Colonic mucosa (tissue), 4 donors: ENCODE measurements at places on chromosomes 2 and 18. TPM values are rescaled to one million over a fixed set of nuclear protein-coding genes. Genes with fewer than 3 reads are reported as not detected.
A peak's percentile ranks its signal among the peaks of the same experiment; 100 is the strongest.

DNA sequence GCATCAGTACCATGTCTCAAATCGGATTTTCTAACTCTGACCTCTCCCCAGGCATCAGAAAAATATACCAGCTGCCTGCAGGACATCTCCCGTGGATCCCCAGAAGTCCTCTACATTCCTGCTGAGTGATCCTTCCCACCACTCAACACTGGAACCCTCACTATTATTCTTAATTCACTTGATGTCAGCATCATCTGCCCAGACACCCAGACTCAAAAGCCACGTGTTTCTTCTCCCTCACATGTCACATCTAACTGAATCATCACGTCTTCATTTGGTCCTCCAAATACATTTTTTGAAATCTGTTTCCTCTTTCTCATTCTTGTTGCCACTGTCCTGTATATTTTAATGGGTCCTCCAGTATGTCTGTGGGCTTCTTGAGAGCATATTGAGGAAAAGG, 218.6 kb downstream of the HRH4 start:
- DNase-seq = no peak

DNA sequence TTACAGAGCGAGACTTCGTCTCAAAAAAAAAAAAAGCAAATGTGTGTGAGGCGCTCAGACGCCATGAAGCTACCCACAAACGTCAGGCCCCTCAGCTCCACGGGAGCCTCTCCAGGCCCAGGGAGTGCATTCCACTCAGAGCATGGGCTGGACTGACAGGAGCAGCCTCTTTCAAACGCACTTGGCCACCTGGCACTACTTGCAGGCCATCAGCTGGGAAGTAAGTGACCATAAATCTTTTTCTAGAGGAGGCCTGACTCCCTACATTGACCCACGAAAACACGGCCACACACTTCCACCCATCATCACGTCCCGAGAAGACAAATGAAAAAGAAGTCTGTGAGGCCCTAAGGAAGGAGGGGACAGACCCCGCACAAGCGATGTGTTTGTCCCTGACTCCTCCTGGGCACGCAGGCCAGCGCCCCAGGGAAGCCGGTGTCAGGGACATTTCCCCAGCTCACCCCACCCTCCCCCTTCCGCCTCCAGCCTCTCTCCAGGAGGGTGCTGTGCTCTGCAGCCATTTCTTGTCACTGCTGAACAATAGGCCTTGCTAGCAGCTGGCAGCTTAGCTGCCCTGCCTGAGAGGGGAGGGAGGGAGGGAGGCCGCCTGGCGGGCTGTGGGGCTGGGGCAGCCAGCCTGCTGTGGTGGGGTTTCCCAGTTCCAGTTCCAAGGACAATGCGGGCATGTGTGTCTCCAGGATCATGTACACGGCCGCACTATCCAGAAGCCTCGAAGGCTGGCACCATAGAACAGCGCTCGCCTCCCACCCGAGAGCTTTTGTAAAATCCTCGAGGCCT, 26.6 kb downstream of the SERTAD2 start:
- DNase-seq = no peak

DNA sequence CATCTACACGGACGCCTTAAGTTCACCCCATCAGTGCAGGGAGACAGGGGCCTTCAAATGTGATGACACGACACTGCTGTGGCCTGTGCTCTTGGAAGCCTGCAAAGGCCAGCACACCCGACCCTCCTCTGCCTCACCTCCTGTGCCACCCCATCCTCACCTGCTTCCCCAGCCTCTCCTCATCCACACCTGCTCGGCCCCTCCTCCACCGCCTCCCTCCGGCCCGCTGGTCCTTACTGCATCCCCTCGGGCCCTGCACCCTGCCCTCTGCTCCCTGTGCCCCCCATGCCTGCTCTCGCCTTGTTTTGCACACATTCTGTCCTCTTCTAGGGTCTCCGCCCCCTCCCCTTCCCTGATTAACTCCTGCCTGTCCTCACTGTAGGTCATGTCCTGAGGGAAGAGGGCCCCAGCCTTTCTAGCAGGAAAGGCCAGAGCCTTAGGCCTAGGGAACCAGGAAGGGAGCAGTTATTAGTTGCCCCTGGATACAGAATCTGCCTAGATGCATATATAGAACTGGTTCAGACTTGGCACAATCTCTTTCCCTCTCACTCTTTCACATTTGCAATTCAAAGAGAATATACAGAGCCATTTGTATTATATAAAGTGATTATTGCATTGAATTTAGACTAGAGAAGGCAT, 39.4 kb downstream of the TRAPPC12 start:
- no peak for DNase-seq

GRCh38 chr18:45860492-45860891, 35.0 kb downstream of the SIGLEC15 start:
- no peak for DNase-seq

GRCh38 chr2:46306988-46307655, 9.9 kb downstream of the EPAS1 start:
- DNase-seq = peak; percentile 58

DNA sequence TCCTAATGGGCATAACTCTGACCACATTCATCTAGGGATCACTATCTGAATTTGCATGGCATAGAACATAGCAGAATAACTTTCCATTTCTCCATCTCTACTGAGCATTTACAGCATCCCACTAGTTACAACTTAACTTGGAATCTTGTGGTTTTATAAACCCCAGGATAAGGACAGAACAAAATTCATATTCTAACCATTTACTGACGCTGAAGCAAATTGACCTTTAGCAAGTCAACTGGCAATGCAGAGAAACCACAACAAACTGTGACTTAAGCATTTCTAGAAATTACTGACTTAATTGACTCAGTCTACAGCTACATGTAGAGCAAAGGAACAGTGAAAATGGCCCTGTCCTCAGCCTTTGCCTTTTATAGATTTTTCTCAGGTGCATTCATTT, 61.2 kb downstream of the DCC start:
- DNase-seq = no peak

DNA sequence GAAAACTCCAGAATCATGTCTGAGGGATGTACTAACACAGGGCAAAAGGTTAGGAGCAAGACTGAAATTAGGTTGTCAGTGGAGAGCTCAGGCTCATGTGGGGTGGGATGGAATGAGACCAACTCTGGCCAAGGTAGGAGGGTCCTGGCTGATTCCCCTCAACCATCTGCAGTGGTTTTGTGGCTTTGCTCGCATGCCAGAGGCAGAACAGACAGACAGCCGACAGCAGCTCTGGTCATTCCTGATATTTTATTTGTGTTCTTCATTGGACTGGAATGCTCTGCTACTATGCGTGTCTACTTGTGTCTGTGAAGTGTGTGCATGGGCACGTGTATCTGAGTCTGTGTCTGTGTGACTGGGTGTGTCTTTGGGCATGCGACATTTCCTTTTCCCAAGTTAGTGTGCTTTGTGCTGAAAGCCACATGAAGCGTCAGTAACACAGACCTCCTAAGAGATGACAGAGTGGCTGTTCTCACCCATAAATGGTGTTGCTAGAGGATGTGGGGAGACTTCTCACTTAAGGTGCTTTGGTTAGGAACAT, 239.5 kb downstream of the CNTNAP5 start:
- DNase-seq = no peak

DNA sequence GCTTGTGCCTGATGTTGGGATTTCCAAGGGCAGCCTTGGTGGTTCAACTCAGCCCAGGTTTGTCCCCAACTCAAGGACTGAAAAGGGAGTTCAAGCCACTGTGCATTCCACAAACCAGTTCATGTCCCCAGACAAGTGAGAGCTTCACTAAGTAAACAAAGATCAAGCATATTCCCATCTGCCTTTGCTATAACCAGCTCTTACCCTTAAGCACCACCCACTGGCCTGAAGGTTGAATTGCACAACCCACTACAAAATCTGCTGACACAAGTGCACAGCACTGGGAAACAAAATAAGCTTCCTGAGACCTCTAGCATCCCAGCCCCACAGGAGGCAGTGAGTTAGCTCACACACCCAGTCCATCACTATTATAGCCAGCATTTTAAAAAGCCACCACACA, 516.7 kb downstream of the NR4A2 start:
- peak; percentile 22 for DNase-seq

- DNase-seq = no peak
Measured at GRCh38 chr18:75290737-75291358, 80.3 kb downstream of the TSHZ1 start.

DNA sequence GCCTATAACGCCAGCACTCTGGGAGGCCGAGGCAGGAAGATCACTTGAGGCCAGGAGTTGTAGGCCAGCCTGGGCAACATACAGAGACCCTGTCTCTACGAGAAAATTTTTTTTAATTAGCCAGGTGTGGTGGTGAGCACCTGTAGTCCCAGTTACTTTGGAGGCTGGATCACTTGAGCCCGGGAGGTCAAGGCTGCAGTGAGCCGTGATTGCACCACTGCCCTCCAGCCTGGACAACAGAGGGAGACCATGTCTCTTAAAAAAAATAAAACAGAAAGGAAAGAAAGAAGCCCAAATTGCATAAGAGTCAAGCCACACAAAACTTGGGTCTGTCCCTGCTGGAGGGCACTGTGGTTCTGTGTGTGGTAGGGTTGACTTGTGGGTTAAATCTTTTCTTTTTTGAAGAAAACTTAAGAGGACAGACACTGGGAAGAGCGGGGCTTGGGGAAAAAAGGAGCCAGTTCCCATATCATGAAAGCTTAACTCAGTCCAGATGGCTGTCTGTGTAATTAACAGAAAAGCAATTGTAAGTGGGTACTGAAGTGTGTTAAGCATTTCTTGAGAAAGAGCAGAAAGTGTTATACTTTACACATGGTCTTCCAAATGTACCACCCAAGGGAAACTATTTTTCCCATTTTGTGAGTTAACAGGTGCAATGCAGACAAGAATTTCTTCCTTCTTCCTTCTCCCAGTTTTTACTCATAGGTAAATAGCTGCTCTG, 115.1 kb downstream of the ALPK2 start:
- DNase-seq = no peak

DNA sequence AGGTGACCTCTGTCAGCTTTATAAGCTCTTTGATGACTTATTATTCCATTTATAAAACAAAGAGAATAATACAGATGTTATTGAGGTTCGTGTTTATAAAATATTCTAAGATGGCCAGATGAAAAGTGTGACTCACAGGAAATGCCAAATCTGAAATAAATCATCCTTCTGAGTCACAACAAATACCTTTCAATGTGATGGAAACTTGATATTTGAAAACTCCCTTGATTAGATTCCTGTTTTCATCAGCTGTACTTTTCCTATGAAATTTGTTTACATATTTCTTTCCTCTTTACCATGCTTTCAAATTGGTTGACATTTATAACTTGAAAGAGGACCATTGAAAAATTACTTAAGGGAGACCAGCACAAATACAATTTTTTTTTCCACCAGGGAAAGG, 30.6 kb upstream of the PPP1R1C start:
- no peak for DNase-seq

- DNase-seq = no peak
Measured at GRCh38 chr2:134081238-134081938, 172.5 kb upstream of the MGAT5 start.

- peak; percentile 46 for DNase-seq
Measured at GRCh38 chr2:178280244-178280852, 86.0 kb downstream of the OSBPL6 start.

GRCh38 chr2:145685383-145686050, 1165.6 kb upstream of the ZEB2 start:
- no peak for DNase-seq

GRCh38 chr18:36590621-36591580, 237.9 kb downstream of the TPGS2 start:
- no peak for DNase-seq

TMEM37 gene
- total RNA-seq = 52.1 TPM

DTNA gene
- 1.3 TPM for total RNA-seq

PECR gene
- 15.9 TPM for total RNA-seq

CCDC74B gene
- total RNA-seq = 0.35 TPM
